GF-D8 (cell line): ENCODE measurements at places on chromosomes 1 and 21.

DNA sequence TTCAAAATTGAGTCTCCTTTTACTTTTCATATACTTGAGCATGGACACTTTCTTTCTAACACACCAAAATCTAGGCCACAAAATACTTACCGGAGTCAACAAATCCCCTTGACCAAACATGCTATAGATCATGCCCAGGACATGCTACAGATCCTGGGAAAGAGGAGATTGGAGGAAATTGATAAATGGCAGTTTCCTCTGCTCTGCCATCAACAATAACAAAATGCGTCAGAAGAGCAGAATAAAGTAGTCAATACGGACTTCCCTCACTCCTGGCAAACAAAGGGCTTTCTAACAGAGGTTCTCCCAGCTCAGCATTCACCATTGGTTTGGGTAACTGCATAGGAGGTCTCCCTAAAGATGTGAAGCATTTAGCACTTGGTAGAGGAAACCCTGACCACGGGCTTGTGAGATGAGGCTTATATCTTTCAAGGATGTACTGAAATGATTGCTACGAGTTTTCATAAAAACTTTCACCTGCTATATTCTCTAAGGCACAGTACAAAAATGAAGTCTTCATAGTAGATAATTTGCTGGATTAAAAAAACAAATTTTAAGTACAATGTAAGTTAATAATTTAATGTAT is 283.8 kb upstream of the RUNX1 start:
- no peak for DNase-seq

DNA sequence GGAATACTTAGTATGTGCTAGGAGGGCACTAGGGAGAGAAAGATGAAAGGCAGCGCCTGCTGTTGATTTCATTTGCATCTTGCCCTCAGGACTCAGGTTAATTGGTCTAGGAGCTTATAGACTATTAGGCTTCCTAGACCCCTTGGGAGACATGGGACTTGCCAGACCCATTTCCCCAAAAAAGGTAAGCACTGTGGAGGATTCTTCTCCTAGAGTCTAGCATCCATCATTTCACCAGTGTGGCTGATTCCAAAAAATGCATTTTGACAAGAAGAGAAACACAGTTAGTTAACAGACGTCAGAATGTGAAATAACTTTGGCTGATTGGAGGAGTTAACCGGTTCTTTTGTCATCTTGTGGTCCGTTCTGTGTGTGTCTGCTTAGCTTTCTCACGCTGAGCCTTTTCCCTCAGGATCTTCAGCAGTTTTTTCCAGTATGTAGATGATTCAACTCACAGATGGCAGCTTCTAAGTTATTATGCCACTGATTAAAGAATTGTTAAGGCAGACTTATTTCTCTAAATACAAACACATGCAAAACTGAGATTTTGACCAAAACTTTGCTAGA is 108.8 kb downstream of the KIF26B start:
- DNase-seq: no peak

DNA sequence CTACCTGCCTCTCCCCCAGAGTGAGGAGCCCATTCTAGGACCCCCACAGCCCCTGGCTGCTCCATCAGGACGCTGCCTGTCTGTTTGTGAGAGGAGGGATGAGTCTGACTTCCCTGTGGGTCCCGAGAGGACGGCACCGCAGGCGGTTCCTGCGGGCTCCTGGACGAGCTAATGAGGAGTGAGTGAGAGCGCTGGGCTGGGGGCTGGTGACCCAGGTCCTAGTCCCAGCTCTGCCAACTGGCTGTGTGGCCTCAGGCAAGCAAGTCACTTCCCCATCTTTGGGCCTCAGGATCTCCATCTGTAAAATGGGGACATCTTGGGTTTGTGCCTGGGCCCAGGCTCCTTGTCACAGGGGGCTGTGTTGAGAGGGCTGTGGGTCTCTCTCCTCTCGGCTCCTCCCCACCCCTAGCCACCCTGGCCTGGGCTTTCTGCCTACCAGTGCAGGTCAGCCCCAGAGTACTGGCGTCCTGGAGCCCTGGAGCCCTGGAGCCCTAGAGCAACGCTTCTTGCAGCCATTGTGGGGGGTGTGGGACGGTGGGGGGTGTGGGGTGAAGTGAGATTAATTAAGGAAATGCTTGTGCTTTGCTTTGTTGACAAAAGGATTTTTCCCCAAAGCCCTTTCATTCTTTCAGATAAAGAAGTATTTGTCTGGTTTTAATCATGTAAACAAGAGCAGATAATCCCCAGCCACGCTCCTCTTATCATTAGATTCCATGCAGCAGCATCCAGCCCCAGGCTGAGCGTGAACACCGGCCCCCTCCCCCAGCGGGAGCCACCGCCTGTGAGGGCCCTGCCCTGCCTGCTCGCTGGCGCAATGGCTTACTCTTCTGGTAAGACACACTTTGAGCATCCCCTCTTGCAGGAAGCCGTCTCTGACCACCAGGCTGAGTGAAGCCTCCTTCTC is 26.8 kb downstream of the SLC1A7 start:
- no peak for DNase-seq

DNA sequence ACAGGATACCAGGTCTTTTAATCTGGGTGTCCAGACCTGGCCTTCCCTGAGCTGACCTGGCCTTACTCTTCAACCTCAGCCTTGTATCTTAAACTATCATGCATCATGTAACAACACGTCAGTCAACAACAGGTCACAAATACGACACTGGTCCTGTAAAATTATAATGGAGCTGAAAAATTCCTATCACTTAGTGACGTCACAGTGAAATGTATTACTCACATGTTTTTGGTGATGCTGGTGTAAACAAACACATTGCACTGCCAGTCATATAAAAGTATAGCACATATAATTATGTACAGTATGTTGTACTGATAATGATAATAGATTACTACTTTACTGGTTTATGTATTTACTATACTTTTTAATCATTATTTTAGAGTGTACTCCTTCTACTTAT is 31.5 kb downstream of the ESRRG start:
- DNase-seq: no peak

GRCh38 chr1:155191904-155192303 is 15.8 kb downstream of the THBS3 start:
- DNase-seq: no peak

DNA sequence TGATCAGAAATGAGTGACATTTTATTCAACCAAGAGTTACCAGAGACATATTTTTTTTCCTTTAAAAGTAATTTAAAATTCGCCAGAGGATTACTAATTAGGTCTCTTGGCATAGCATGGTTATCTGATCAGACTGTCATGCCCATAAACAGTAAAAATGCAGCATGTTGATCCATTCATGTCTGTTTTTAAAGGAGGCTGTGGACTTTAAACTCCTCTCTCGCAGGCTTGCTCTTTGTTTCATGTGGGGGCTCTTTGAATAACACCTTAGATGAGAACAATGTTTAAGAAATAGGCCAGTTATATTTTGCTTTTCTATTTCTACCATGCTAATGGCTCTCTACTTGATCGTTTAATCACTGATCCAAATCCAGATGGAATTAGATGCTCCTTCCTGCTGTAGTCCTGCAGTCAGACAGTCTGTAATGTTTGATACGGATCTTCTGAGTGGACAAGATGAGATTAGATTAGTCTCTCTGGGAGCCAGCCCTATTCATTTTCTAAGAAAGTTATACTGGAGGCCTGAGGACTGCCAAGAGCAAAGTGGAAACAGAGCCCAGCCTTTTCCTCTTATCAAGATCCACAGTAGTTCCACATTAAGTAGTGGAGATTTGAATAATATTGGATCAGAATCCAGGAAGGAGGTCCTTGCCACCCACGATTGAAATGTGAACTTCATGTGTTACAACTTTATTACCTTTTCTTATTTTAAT is 197.4 kb downstream of the HS2ST1 start:
- DNase-seq: no peak

DNA sequence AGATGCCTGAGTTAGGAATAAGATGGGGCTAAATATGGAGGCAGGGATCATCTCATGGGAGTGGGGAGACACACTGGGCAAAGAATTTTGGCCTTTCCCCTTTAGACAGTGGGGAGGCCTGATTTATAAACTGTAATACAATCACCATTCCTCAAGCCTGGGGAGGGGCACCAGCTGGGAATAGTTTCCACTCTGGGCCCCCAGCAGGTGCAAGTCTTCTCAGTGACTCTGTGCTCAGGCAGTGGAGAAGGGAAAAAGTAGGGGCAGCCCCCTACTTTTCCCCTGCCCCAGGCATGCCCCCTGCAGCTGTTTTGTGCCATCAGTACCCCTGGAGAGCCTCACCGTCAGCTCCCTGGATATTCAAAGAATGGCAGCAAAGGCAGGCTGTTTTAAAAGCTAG is 19.1 kb downstream of the COA7 start:
- DNase-seq: no peak

DNA sequence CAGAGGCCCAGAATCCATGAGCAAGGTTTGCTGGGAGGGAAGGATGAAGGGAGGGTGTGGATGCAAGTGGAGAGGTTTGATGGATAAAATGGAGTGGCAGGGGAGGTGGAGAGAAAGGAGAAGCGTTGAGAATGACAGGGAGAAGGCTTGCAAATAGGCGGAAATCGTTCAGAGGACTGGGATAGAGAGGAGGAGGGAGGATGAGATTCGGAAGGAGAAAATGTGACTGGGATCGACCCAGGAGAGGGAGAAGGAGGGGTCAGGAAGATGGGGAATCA is 376 bp downstream of the AVPR1B start:
- no peak for DNase-seq

DNA sequence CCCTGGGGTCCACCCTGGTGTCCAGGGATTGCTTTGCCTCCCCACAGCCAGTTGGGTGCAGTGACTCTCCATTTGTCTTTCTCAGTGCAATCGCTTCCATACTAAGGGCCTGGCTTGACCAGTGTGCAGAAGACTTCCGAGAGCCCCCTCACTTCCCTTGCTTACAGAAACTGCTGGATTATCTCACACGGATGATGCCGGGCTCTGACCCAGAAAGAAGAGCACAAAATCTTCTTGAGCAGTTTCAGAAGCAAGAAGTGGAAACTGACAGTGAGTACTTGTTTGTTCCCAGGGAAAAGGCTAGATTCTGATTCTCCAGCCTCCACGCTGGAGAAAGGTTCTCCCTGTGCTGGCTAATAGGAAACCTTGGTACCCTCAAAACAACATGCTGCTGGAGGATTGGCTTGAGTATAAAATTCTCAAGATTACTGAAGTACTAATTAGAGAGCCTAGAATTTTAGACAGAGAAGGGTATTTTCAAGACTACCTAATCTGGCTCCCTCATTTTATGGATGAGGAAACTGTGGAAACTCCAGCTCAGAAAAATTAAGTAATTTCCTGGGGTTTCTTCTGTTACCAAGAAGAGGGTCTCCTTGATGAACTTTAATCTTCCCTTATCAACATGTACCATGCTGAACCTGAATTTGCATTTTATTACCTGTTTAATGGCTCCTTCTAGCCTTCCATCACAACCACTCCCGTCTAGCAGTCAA is 75.8 kb downstream of the RGL1 start:
- DNase-seq: no peak

DNA sequence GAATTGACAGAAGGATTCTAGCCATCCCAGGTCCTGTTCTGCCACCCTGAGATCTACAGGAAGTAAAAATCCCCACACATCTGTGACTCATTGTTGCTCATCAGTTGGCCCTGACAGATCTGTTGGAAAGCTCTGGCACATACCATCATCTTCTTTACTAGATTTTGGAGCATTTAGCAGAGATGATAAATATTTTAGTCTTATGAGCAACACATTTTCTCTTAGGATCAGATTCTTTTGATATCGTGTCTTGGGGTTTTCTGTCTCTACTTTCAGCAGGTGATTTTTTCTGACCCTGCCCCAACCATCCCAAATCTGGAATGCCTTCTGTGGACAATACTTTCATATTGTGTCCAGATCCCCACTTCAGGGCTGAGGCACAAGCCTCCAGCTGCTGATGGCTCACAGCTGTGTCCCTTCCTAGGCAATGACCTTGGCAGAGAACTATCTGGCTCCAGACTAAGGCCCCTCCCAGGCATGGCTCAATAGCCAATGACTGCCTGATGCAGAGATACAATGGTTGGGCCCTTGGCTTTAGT is 102.8 kb downstream of the GDAP2 start:
- DNase-seq: no peak

DNA sequence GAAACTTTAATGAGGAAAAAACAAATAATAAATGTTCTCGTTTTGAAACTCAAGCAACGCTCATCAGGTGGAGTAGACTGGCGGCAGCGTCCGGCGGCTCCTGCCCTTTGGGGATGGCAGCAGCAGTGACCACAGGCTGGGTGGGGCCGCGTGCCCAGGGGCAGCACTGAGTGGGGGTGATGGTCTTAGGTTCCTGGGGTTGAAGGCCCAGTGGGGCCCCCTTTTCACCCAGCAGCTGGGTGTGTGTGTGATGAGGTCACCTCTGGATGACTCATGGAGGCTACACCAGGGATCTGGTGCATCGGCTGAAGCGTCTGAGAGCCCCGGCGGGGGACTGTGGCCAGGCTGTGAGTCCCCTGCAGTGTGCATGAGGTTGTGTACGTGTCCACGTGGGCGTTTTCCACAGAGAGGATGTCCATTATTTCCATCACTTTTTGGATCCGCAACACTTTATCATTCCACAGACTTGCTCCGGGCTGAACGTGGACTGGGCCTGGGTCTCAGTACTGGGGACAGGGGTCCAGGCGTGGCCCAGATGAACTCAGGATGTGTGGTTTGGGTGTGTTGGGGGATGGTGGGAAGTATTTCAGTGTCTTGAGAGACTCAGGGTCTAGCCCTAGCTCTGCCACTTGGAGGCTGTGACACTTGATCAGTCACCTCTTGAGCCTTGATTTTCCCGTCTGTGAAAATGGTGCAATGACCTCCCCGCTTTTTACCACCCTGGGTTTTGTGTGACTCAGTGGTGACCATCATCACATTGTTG is 25.6 kb downstream of the LDLRAP1 start:
- no peak for DNase-seq

- DNase-seq: no peak
Measured at GRCh38 chr1:203702130-203702577, 62.8 kb upstream of the LAX1 start.

GRCh38 chr1:56967900-56968832 is 2.4 kb upstream of the C8B start:
- DNase-seq: no peak

DNA sequence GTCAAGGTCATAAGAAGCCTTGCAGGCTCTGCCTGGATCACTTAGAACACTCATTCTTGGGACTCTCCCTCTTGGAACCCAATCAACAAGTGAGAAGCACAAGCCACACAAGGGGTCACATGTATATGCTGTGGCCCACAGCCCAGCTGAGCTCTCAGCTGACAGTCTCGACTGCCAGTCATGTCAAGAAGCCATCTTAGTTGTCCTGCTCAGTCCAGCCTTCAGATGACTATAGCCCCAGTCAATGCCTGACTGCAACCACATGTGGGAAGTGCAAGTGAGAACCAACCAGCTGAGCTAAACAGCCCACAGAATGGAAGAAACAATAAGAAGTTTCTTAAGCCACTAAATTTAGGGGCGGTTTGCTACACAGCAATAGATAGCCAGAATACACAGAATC is 356.0 kb downstream of the KCNH1 start:
- no peak for DNase-seq

- DNase-seq: no peak
Measured at GRCh38 chr1:47332779-47333577, 612 bp upstream of the CMPK1 start.
